ENCODE measurements at places on chromosomes 16 and 17. TPM values are rescaled to one million over a fixed set of nuclear protein-coding genes. Genes with fewer than 3 reads are reported as not detected.

DNA sequence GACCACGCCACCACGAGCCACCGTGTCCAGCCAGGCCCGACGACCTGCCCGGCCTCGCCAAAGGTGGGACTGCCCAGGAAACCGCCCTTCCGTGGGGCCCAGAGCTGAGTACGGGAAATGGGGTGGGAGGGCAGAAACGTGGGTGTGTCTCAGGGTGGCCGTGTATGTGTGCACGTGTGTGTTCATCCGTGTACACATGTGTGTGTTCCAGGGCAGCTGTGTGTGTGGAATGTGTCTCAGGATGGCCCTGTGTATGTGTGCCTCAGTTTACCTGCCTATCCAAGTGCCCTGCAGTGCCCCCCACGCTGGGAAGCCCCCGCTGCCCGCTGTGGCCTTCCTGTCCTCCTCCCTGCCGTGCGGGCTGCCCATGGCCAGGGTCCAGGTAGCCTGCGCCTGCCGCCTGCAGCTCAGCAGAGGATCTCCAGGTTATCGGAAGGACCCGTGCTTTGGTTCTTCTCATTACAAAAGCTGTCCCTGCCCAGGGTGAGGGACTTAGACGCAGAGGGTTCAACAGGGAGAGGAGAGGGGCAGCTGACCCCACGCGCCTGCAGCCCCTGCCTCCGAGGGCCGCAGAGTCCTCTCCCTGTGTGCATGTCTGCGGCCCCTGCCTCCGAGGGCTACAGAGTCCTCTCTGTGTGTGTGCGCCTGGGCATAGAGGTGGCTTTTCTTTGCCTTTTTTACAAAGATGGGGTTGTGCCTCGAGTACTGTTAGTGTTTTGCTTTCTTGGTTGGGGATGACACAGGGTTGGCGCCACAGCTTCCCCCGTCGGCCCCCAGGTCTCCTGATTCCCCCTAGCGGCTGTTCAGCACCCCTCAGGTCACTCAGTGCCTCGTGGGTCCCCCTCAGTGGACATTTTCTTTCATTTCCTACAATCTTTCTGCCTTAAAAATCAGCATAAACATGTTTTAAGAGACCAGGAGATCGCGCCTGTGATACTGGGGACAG, 23.6 kb downstream of the ZNF469 start:
- no peak for DNase-seq

DNA sequence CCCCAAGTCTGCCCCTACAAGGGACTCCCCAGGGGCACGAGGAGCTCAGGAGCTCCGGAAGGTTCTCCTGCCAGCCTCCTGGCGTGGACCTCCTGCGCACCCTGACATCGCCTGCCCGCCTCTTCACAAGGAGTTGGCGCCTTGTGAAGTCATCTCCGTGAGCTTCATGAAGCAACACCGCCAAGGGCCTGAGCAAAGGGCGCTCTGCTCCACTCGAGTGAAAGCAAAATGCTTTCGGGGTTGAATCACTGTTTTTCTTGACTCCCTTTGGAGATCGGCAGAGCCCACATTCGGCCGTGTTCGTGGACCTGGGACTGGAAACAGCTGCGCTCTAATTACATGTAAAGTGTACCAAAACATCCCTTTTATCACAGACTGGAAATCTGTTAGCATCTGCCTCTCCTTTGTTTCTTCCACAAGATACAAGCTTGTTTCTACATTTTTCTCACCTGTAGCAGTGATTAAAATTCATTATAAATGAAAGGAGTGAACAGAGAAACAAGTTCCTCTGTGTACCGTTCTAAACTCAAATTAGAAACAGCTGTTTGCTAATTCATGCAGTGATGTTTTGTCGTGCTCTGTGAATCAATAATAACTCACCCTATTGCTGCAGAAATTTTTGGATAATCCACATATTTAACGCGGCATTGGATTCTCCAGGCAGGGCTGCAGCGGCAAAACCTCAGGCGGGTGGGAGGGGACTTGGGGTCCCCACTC, 203.3 kb downstream of the ZNF423 start:
- DNase-seq, result peak; percentile 78

GRCh38 chr17:17525956-17526355, 29.8 kb upstream of the RASD1 start:
- peak; percentile 10 for DNase-seq

GRCh38 chr16:88634141-88634993, 4.0 kb upstream of the IL17C start:
- peak; percentile 71 for DNase-seq

GRCh38 chr17:58318065-58318481, 10.5 kb downstream of the TSPOAP1 start:
- DNase-seq, result peak; percentile 15

- DNase-seq, result no peak
These were observed 4.6 kb downstream of the RBBP6 start for GRCh38 chr16:24543949-24544348.

DNA sequence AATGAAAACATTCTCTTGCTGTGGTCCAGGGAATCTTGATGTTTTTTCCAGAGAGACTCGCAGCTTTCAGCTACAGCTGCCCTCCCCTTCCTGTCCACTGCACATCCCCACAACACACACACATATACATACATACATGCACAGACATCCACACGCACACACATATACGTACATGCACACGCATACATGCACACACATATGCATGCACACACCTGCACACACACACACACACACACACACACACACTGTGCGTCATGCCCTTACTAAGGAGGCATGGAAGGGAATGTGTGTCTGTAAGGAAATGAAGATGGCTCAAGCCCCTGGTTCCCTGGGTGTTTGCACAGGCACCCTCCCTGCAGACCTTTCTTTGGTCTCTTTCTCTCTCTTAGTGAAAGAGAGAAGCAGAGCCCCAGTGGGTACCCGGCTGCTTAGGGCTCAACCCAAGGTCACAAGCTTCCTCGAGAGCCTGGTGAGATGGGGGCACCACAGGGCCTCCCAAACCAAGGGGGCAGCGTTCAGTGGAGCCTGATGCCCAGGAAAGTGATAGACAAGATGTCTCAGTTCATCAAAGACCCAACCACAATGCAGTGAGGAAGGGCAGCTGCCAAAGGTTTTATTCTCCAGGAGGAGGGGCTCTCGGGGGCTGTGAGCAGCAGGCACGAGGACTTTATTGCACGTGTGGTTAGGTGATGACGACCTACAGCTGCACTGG, 33.3 kb downstream of the TNFRSF13B start:
- peak; percentile 14 for DNase-seq

- DNase-seq, result no peak
These were observed 12.0 kb downstream of the SNN start for GRCh38 chr16:11679941-11680911.

- no peak for DNase-seq
These were observed 38.6 kb upstream of the TOB1 start for GRCh38 chr17:50904518-50905459.

DNA sequence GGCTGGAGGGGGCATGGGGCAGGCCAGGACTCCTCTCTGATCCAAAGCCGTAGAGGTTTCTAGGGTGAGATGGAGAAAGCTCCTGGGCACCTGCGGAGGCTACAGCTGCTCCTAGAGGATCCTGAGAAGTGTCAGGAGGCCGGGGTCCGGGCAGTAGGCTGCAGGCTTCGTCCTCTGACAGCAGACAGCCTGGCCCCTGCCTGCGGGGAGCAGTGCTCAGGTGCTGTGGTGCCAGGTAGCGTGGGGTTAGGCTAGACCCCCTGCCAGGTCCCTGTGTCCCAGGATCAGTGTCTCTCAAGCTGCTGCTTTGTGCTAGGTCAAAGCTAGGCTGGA, 1.5 kb upstream of the MRPS34 start:
- DNase-seq, result no peak

KCNAB3 gene
- total RNA-seq, result 0.97 TPM

FOXF1 gene
- 0.24 TPM for total RNA-seq

KCNJ18 gene
- not detected for total RNA-seq

KCNJ16 gene
- total RNA-seq, result not detected

SOST gene
- total RNA-seq, result not detected

EMP2 gene
- 63.4 TPM for total RNA-seq
